ENCODE measurements at places on chromosomes 13 and 19. TPM values are rescaled to one million over a fixed set of nuclear protein-coding genes. Genes with fewer than 3 reads are reported as not detected.

The PRRG2 gene
- 0.73 TPM for total RNA-seq

The VSTM1 gene
- total RNA-seq: 0.81 TPM

The TRPC4 gene
- total RNA-seq: 0.18 TPM

The PLPPR3 gene
- 4.1 TPM for total RNA-seq

The FXYD3 gene
- not detected for total RNA-seq

The DZIP1 gene
- 15.9 TPM for total RNA-seq

The PMIS2 gene
- not detected for total RNA-seq

The RXFP2 gene
- total RNA-seq: not detected

The CALR3 gene
- total RNA-seq: not detected

The ZNF726 gene
- 0.59 TPM for total RNA-seq

The PLVAP gene
- total RNA-seq: not detected

The CYP2A7 gene
- not detected for total RNA-seq

The OR7A5 gene
- total RNA-seq: not detected

The CCL25 gene
- total RNA-seq: not detected

Measured in A549 treated with CpdA at 1 μM for 4 hours (cell line).